ENCODE measurements at places on chromosomes 3 and 15. TPM values are rescaled to one million over a fixed set of nuclear protein-coding genes. Genes with fewer than 3 reads are reported as not detected.
A peak's percentile ranks its signal among the peaks of the same experiment; 100 is the strongest.

DNA sequence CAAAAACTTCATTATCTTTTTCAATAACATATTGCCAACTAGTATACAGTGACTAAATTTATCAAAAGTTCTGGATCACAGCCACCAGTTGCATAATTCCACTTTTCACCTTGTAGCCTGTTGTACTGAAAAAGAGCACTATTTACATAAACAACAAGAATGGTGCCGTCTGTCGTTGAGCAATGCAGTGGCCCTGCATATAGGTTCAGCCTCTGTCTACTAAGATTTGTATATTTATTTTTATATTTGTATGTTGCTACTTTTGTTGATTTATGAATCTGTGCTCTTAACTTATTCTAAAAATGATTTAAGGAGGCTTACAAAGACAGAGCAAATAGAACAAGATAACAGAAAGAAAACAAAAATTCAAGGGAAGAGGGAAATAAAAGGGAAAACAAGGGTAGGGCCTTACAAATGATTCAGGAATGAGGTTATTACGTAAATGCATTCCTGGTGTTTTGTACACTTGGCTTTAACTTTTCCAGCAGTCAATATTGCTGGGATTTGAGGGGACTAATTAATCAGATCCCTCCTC lies 257.6 kb upstream of the STT3B start:
- DNase-seq = no peak

DNA sequence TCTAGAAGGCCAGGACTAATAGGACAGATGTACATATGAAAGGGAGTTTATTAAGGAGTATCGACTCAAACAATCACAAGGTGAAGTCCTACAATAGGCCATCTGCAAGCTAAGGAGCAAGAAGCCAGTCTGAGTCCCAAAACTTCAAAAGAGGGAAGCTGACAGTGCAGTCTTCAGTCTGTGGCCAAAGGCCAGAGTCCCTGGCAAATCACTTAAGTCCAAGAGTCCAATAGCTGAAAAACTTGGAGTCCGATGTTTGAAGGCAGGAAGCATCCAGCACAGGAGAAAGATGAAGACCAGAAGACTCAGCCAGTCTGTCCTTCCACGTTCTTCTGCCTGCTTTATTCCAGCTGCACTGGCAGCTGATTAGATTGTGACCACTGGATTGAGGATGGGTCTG lies 11.1 kb upstream of the CELF6 start:
- DNase-seq = no peak

GRCh38 chr3:139472380-139473010 lies 3.8 kb downstream of the RBP2 start:
- no peak for DNase-seq

- DNase-seq = no peak
These were observed 111.1 kb upstream of the GBE1 start for GRCh38 chr3:81872566-81872965.

DNA sequence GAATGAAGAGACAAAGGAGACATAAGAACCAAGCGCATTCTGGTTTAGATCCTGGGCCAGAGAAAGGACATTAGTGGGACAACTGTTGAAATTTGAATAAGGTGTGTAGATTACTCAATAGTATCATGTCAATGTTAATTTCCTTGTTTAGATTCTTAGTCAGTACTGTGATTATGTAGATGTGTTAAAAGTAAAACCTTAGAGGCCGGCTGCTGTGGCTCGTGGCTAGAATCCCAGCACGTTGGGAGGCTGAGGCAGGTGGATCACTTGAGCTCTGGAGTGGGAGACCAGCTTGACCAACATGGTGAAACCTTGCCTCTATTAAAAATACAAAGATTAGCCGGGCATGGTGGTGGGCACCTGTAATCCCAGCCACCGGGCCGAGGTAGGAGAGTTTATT lies 26.7 kb downstream of the CYP8B1 start:
- no peak for DNase-seq

- no peak for DNase-seq
These were observed 10.2 kb downstream of the CA12 start for GRCh38 chr15:63371297-63371918.

DNA sequence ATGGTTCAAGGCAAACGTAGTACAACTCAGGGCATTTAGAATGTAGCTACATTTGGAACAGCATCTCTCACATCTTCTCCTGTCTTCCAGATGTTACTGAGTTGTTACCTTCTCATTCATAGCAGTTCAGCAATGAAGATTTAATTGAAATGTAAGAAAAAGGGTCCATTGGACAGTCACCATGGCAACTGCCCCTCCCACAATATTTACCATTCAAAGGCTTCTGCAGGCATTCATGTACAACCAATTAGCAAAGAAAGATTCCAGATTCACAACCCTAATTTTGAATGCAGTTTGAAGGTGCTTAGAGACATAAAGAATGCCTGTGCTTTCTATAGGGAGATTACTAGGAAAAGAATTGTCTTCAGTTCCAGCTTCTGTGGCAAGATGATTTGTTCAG lies 22.2 kb downstream of the SCN11A start:
- no peak for DNase-seq

DNA sequence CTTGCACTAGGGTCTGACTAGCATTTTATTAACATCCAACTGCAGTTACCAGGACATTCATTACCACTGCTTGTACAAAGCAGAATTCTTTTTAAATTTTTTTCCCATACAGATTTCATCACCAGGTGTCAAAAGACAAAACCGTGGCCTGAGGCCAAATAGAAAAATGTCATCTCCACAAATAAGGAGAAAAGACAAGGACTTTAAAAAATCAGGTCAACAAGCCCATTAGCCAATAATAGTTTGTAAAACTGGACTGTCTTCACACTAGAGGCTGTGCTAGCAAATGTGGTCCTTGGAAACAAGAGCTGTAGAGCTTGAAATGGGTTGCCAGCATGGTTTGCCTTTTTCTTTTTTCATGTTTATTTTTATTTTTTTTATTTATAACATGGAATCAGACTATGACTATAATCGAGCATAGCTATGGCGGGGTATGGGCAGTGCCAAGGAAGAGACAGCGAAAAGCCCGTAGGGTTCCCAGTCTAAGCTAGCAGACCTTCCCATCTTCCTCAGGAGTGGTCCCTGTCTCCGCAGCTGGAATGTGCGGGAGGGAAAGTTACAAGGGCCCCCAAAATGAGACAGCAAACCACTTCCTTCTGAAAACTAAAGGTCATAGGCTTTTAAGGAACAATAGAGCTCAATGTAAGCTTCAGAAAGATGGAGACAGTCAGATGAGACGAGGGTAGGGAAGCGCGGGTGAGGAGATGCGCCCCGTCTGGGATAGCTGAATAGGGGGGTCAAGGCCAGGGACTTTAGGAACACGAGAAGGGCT lies 1.5 kb downstream of the PTPN9 start:
- no peak for DNase-seq

DNA sequence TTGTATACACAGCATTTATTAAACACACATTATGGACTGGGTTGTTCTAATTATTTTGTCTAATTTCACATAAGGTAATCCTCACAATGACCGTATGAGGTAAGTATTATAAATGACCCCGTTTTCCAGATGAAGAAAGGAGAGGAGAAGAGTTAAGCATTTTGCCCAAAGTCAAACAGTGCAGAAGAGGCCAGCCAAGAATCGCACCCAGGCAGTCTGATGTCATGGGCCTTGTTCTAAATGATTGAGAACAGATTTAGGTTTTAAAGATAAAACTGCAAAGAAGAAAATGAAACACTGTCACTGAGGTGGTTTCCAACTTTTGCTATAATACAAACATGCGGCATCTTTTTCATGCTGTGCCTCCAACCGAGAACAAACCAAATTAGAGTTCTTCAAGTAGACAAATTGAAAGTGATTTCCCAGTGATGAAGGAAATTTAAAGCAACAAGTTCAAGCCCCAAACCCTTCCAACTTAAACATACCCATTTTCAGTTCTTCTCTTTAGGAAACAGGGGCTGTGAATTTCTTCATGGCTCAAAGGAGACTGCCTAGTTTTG lies 155.3 kb downstream of the THRB start:
- DNase-seq = no peak

- DNase-seq = no peak
These were observed 215.2 kb downstream of the C3orf38 start for GRCh38 chr3:88364926-88365325.

GRCh38 chr3:139935016-139935865 lies at the start of gene CLSTN2:
Gene CLSTN2, plus strand, starts transcription at chr3:139935185.
- peak; percentile 87 for DNase-seq

- no peak for DNase-seq
These were observed 115.4 kb upstream of the RAD18 start for GRCh38 chr3:9078561-9079240.

DNA sequence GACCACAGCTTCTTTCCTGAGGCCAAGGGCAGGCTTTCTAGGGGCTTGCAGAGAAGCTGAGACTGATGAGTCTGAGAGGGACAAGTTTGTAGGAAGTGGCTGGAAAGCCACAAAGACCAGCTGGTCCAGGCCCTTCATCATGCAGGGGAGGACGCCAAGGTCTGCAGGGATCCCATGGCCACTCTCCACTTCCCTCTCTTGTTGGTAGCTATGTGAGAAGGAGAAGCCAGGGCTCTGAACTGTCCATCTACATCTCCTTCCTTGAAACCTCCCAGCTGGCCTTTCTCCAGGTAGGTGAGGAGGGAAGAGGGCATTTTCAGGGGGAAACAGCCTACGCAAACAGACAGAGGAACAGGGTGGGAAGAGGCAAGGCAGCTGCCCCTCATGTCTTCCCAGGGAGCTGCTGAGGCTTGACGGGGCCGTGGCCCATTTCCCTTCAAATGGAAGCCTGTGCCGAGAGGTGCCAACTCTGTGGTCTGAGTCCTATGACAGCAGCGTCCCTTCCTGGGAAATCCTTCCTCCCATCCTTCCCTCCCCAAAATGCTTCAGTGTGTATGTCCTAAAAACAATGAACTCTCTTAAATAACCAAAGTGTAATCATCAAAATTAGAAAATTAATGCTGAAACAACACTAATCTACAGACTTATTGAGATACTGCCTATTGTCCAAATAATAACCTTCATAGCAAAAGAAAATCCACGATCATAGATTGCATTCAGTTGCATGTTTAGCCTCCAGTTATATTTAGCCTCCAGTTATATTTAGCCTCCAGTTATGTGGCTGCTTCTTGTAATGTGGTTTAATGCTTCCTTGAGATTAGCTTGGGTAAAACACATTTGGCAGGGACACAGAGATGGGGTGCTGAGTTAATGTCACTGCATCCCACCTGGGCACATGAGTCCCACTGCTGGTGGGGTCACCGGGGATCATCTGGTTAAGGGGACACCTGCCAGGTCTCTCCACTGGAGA lies 36.0 kb downstream of the GNB5 start:
- DNase-seq = no peak

GRCh38 chr3:48738144-48738536 lies 21.1 kb upstream of the IP6K2 start:
- DNase-seq = no peak

- no peak for DNase-seq
These were observed 674 bp downstream of the SERP1 start for GRCh38 chr3:150545419-150546225.

DNA sequence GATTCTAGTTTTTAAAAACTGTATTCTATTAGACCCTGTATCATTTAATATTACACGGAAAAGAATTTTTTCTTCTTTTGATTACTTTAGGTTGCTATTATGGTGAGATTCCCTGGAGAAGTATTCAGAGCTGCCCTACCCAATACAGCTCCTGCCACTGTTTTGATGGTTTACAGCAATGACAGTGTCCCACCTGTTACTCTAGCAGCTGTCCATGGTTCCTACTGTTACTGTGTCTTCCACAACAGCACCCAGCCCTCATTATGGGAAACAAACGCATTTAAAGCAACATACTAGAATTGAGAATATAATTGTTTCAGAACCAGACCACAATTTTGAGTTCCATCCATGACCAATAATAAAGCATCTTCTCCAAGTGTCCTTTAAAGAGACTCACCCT lies 450.7 kb downstream of the SHQ1 start:
- DNase-seq = no peak

DNA sequence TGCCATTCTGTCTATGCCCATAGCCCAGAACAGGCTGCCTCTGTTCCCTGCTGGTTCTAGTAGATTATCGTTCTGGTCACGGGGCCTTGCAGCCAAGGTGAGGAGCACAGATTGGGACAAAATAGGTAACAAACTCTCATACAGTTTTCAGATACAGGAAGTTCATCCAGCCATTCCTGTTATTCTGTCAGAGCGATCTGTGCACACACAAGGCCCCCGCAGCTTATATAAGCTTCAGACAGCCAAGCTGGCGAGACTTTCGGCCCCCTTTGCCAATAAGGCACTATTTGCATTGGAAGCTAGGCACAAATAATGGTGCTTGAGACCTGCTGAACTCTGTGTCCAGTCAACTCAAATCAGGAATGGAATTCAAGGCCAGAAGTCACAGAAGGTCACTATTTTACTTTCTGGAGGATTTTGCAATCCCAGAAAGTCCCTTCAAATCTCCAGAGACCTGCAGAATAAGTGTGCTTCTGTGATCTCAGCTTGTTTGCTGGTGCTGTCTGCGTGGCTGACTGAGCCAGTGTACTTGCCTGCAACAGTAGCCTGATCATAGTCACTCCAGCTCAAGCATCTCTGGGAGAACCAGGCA lies 69.4 kb downstream of the BFSP2 start:
- peak; percentile 74 for DNase-seq

DNA sequence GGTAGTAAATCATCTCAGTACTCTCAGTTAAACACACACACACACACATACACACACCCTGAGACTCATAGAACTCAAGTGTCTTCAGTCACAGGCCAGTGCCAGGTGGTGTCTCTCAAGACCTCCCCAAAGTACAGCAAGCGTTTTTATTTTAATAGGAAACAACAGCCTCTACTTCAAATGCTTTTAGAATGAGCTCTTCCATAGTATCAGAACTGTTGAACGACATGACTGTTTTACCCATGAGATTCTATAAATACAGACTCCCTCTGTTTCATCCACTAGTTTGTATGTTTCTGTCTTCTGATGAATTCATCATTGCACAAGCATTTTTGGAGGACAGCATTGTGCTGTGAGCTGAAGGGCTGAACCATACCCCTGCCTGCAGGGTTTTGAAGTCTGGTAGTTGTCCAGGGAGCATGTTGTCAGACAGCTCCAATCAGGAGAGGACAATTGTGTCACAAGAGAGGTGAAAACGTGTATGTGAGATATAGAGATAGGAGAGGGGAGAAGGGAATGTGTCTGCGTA lies 201.0 kb upstream of the BCL6 start:
- no peak for DNase-seq

- no peak for DNase-seq
These were observed 66.6 kb upstream of the TLE3 start for GRCh38 chr15:70164156-70164900.

GRCh38 chr3:141255846-141256261 lies 24.2 kb downstream of the PXYLP1 start:
- no peak for DNase-seq

DNA sequence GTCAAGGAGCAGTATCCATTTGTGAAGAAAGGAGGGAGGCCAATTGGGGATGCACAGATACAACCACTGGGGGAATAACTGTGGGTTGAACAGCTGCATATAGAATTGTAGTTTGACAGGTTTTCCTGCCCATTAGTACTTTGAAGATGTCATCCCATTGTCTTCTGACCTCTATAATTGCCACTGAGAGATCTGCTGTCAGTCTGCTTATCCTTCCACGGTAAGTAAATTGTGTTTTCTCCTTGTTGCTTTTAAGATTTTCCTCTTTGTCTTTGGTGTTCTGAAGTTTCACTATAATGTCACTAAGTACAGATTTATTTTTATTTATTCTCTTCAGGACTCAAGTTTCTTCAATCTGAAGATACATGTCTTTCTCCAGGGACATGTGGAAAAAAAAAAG lies 56.6 kb downstream of the MOBP start:
- no peak for DNase-seq

The C15orf62 gene
- total RNA-seq = 2.9 TPM

The ITPKA gene
- total RNA-seq = not detected

The NKTR gene
- 128 TPM for total RNA-seq

The SERPINI2 gene
- total RNA-seq = not detected

The EFL1 gene
- 13.3 TPM for total RNA-seq

The ZPLD1 gene
- total RNA-seq = not detected

The COL7A1 gene
- total RNA-seq = 148 TPM

The WDR93 gene
- not detected for total RNA-seq

The ZNF660 gene
- total RNA-seq = 0.98 TPM

Data from vagina (tissue), 2 donors.